Esophagus muscularis mucosa (tissue), 4 donors: ENCODE measurements at places on chromosomes 1 and 21. TPM values are rescaled to one million over a fixed set of nuclear protein-coding genes. Genes with fewer than 3 reads are reported as not detected.

DNA sequence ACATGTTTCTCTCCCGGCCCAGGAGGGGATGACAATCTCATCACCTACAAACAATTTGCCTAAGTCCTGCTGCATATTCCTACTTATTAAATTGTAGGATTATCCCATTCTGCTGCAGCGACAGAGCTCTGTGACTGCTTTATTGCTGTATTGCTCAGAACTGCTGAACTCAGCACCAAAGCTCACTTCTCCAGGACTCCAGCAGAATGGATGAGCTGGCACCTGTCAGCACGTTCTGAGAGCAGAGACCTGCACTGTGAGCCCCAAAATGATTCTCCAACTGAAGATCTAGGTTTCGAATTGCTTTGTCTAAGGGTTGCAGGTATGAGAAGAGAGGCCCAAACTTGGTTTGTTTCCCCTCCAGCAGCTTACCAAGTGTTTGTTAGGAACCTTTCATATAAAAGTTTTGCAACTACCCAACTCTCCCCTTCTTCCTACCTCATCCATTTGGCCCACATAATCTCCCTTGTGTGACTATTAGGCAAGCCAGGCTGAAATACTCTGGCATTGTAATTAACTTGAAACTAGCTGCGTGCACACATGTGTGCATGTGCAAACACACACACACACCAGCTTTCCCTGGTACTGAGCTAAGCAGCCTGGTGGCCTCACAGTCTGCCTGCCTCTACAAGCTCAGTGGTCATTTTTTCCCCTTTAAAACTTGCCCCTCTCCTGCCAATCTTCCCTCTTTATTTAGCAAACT is 161.4 kb upstream of the CAMK1G start:
- DNase-seq, result no peak
- H3K27ac ChIP-seq, result no peak overlapping the region
- H3K4me3 ChIP-seq, result no peak overlapping the region
- no peaks in the 10 kb centered on the region for H3K27me3 ChIP-seq
- no peaks in the 10 kb centered on the region for H3K4me1 ChIP-seq
- no peaks in the 10 kb centered on the region for H3K36me3 ChIP-seq

DNA sequence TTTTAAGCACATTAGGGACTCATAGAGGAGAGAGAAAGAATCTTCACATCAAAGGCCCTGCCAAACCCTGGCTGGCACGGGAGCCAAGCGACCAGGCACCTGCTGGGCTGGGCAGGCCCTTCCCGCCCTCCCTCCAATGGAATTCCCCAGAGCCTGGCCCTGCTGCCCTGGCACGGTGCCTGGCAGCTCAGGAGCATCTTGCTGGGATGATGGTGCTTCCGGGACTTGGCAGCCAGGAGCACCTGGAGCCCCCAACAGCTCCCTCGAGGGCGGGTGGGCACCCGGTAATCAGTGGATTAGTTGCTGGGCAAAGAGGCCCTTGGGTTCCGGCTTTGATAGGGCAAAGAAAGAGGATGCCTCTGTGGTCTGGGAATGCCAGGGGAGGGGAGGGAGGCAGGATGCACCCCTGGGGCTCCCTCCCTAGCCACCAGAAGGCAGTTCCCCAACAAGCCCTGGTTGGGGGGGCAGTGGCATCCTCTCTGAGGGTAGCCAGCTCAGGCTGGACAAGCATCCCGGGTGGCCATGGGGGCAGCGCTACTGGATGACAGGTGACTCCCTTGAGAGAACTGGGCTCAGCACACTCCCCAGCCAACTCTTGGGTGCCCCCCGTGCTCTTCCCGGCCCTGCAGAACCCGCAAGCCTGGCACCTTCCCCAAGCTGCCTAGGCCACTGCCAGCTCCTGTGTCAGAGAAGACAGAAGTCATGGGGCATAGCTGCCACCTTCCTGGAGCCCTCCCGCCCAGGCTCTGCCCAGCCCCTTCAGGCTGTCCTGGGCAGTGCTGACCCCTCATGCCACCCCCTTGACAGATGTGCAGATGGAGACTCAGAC is 26.4 kb downstream of the KRTAP10-1 start:
- H3K4me1 ChIP-seq, result peaks cover 7% of the 10 kb centered on the region
- DNase-seq, result no peak
- no peak overlapping the region for H3K27ac ChIP-seq
- no peak overlapping the region for H3K4me3 ChIP-seq
- peaks cover 38% of the 10 kb centered on the region for H3K27me3 ChIP-seq

DNA sequence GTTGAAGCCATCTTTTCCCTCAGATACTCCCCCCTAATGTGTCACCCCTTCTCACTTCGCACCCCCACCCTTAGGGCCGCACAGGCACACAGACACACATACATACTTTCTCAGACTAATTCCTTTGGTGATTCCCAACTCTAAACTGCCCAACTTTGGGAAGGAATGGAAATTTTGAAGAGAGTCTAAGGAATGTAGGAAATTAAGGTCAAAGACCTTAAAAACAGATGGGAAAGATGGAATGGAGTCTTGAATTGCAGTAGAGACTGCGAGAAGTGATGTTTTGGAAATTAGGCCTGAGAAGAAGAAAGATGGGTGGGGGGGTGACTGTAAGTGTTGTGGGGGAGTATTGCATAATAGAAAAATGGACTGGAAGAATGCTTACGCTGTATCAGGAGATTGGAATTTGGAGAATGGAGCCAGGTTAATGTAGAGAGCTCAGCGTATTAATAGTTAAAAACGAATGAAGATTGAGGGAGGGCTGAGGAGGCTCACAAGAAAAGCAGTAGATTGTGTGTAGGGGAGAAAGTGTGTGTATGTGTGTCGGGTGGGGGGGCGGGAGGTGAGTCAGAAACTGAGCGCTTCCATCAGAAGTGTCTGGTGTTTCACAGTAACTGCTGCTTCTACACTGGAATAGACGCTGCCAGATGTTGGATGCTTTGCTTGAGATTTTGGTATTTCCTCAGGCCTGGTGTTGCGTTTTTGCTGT is 1.7 kb downstream of the PIP5K1A start:
- peak overlapping the region; percentile 82 for H3K4me3 ChIP-seq
- H3K36me3 ChIP-seq, result peaks cover 20% of the 10 kb centered on the region
- H3K27me3 ChIP-seq, result no peaks in the 10 kb centered on the region
- H3K27ac ChIP-seq, result peak overlapping the region; percentile 95

KLHDC9 gene
- 8.3 TPM for total RNA-seq

DMBX1 gene
- total RNA-seq, result not detected

SMIM11 gene
- total RNA-seq, result 7.5 TPM

FCGR2B gene
- 12.7 TPM for total RNA-seq

ACADM gene
- 68.1 TPM for total RNA-seq

TPTE gene
- not detected for total RNA-seq

CD84 gene
- total RNA-seq, result 3.7 TPM

ARHGEF2 gene
- 73.9 TPM for total RNA-seq
